Peyer's patch (tissue), 4 donors: ENCODE measurements at places on chromosomes 16 and 17. TPM values are rescaled to one million over a fixed set of nuclear protein-coding genes. Genes with fewer than 3 reads are reported as not detected.

DNA sequence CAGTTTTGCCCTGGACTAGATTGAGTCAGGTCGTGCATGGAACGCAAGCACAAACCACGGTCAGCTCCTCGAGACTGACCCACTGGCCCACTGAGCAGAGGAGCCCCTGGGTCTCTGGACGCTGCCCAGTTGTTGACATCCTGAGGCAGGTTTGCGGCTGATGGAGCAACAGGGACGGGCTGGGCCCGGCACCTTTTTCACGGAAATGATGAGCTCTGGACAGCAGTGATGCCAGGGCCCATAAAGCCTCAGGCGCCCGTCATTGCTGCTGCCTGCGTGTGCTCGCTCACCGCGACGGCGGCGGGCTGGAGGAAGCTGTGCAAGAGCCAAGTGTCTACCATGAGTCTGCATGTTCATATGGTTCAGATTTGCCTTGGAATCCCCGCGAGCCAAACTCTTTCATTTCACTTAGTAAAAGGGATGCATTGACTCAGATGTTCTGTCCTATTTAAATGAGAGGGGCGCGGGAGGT is 30.8 kb upstream of the CRISPLD2 start:
- peaks cover 24% of the 10 kb centered on the region for H3K4me1 ChIP-seq
- H3K27ac ChIP-seq, result no peak overlapping the region
- H3K27me3 ChIP-seq, result no peaks in the 10 kb centered on the region
- H3K36me3 ChIP-seq, result no peaks in the 10 kb centered on the region
- no peak overlapping the region for H3K4me3 ChIP-seq
- DNase-seq, result no peak

DNA sequence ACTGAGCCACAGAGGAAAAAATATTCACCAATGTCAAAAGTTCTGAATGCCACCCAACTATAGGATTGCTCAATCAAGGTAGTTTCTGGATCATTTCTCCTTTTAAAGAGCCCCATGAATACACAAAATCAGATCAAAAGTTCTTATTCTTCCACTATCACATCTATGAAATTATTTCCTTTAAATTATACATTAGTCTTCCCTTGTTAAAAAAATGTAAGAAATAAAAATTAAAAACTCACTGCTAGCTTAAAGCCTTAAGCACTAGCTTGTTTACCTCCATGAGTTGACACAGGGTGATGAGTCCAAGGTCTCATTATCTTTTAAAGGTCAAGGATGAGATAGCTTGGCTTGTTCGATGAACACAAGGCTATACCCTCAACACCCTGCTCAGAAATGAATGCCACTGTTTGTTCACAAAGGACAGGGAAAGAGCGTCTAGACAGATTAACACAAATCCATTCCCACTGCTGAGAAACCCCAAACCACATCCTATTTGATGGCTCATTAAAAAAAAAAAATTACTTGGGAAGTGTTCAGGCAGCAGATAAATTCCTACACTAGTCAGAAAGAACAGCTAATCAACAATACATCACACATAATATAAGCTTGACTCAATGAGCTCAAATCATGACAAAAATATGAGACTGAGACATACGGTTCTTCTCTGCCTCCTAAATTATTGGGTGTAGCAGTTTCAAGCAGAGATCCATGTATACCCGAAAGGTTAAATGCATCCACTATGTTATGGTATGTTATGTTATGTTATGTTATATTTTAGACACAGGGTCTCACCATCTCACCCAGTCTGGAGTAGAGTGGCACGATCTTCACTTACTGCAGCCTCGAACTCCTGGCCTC is 118.9 kb downstream of the PARN start:
- DNase-seq, result no peak
- no peaks in the 10 kb centered on the region for H3K4me1 ChIP-seq
- H3K27me3 ChIP-seq, result no peaks in the 10 kb centered on the region
- H3K4me3 ChIP-seq, result no peak overlapping the region

DNA sequence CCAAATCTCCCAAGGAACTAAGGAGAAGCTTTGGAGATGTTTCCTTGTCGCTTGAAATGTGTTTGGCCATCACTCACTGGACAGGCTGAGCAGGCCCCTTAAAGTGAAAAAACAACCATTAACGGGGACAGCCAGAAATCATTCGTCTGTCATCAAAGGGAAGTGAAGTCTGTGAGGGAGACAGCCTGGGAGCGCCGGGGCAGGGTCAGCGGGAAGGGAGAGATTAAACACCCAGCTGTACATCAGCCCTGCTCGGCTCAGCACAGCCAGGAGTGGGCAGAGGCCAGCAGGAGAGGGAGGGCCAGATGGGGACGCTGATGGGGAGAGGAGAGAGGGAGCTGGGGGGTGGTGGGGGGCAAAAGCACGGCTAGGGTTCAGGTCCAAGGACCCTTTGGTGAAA is 105.1 kb downstream of the SDK2 start:
- H3K36me3 ChIP-seq, result no peaks in the 10 kb centered on the region
- no peak for DNase-seq
- no peak overlapping the region for H3K4me3 ChIP-seq
- H3K27ac ChIP-seq, result no peak overlapping the region

Gene TBC1D26
- total RNA-seq, result not detected

Gene PRKCB
- total RNA-seq, result 20.1 TPM

Gene IGFALS
- not detected for total RNA-seq

DNA sequence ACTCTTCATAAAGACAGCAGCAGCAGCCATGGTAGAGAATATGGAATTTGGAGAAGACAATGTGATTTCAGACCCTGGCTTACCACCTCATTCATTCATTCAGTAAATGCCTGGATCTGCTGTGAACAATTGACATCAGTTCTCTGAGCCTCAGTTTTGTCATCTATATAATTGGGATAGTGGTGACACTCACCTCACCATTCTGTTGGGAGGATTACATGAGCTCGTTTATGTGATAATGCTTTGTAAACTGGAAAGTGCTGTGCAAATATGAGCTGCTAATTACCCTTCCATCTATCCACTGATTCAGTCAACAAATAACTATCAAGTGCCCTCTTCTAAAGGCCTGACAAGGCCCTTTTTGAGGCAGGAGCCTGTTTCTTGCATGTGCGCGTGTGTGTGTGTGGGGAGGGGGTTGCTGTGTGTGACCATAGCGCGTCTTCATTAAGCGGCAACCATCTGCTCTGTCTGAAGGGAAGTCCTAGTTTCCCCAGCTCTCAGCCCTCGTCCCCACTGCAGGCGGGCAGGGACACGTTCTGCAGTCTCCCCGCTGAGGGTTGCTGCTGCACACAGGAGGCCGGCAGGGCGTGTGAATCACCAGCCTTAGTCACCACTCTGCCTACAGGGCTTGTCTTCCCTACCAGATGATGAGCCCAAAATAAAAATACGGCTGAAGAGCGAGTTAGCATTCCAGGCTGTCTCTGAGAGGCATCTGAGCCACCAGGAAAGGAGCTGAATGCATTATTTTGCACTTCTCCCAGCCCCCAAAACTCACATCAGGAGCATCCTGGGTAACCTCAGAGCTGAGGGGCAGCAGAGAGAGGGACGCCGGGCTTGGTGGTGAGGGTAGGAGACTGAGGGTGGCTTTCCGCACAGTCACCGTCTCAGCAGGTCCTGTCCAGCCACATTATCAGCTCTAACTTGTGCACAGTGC is 19.9 kb downstream of the ARL4D start:
- DNase-seq, result no peak
- no peaks in the 10 kb centered on the region for H3K36me3 ChIP-seq
- no peaks in the 10 kb centered on the region for H3K27me3 ChIP-seq
- no peaks in the 10 kb centered on the region for H3K4me1 ChIP-seq

- H3K36me3 ChIP-seq, result no peaks in the 10 kb centered on the region
- DNase-seq, result no peak
- no peak overlapping the region for H3K4me3 ChIP-seq
- no peaks in the 10 kb centered on the region for H3K27me3 ChIP-seq
Measured at GRCh38 chr16:65667011-65667578, 545.2 kb upstream of the CDH11 start.

GRCh38 chr17:17942846-17943245 is 29.4 kb downstream of the TOM1L2 start:
- peak; percentile 18 for DNase-seq
- H3K4me1 ChIP-seq, result no peaks in the 10 kb centered on the region
- no peaks in the 10 kb centered on the region for H3K36me3 ChIP-seq
- H3K27me3 ChIP-seq, result no peaks in the 10 kb centered on the region
- H3K27ac ChIP-seq, result no peak overlapping the region
